GM23248 (cell line): ENCODE measurements at places on chromosomes 7 and 10. TPM values are rescaled to one million over a fixed set of nuclear protein-coding genes. Genes with fewer than 3 reads are reported as not detected.

DNA sequence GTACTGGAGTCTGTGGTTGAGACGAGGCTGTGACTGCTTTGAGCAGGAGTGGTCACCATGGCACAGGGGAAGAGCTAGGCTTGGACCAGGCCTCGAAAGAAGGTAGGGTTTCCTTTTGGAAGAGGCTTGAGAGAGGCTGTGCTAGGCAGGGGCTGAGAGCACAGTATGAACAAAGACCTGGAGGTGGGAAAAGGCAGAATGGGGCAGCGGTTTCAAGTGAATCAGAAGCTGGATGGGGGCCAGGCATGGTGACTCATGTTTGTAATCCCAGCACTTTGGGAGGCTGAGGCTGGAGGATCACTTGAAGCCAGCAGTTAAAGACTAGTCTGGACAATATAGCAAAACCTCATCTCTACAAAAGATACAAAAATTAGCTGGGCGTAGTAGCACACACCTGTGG, 65.9 kb downstream of the CLIP2 start:
- H3K4me3 ChIP-seq = no peak overlapping the region
- no peaks in the 10 kb centered on the region for H3K27me3 ChIP-seq
- no peak overlapping the region for H3K27ac ChIP-seq
- H3K4me1 ChIP-seq = peaks cover 8% of the 10 kb centered on the region
- peaks cover 15% of the 10 kb centered on the region; the same call in 1 of the 2 replicates for H3K36me3 ChIP-seq
- DNase-seq = peak; percentile 86

DNA sequence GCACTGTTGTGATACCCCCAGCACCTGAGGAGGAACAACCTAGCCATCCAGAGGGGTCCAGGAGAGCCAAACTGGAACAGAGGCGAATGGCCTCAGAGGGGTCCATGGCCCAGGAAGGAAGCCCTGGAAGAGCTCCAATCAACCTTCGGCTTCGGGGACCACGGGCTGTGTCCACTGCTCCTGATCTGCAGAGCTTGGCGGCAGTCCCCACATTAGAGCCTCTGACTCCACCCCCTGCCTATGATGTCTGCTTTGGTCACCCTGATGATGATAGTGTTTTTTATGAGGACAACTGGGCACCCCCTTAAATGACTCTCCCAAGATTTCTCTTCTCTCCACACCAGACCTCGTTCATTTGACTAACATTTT, 1.6 kb upstream of the CASP2 start:
- DNase-seq = no peak
- peaks cover 19% of the 10 kb centered on the region; the same call in 1 of the 2 replicates for H3K4me1 ChIP-seq
- H3K27me3 ChIP-seq = no peaks in the 10 kb centered on the region
- H3K4me3 ChIP-seq = no peak overlapping the region
- H3K27ac ChIP-seq = no peak overlapping the region

DNA sequence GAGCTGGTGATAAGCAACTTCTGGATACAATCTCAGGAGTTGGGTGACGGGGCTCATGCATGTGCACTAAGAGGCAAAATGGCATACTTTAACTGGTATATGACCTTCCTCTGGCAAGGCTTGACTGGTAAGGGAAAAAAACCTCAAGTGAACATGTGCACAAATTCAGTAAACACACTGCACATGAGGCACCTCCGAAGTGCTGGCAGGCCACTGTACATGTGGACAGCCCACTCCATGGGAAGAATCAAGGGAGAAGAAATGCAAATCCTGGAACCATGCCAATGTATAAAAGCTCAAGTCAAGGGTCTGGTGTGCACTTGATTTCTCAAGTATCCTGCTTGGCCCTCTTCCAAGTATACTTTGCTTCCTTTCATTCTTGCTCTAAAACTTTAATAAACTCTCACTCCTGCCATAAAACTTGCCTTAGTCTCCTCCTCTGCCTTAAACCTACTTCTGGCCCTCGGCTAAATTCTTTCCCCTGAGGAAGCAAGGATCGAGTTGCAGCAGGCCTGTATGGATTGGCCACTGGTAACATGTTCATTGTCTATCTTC, 167.2 kb downstream of the RAMP3 start:
- no peak overlapping the region for H3K4me3 ChIP-seq
- no peaks in the 10 kb centered on the region for H3K27me3 ChIP-seq
- DNase-seq = peak; percentile 2
- no peak overlapping the region for H3K27ac ChIP-seq
- no peaks in the 10 kb centered on the region for H3K36me3 ChIP-seq
- no peaks in the 10 kb centered on the region for H3K4me1 ChIP-seq

DNA sequence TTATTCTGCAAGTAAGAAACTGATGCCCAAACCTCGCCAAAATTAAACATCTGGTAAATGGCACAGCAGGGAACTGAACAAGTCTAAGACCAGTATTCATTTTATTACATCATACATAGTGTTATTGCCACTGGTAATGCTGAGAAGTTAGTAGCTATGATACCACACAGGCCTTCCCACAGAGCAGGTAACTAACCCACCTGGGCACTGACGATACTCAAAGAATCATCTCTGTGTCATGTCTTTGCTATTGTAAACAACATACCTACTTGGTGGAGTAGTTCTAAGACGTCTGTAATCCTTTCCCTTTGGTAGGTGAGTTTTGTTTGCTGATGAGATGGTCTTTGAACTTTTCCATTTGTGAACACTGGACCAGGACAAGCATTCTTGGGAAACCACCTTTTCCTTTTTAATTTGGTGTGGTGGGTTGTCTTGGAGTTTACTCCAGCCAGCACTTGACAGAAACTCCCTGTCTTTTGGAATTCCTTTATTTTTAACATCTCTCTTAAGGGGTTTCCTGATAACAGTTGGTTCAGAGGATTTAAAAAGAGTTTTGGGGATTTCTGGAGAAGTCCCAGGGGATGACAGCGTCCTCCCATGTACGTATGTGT, 40.9 kb downstream of the PDSS1 start:
- H3K27ac ChIP-seq = peak overlapping the region; percentile 65
- H3K4me3 ChIP-seq = no peak overlapping the region
- peaks cover 12% of the 10 kb centered on the region; the same call in 1 of the 2 replicates for H3K36me3 ChIP-seq
- peak; percentile 10 for DNase-seq

The ANKMY2 gene
- 23.0 and 23.1 TPM in 2 replicates for total RNA-seq

GRCh38 chr10:78729800-78730199, 339.0 kb upstream of the ZMIZ1 start:
- no peak for DNase-seq
- H3K27ac ChIP-seq = no peak overlapping the region
- no peaks in the 10 kb centered on the region for H3K4me1 ChIP-seq
- peaks cover 7% of the 10 kb centered on the region; the same call in 1 of the 2 replicates for H3K27me3 ChIP-seq

DNA sequence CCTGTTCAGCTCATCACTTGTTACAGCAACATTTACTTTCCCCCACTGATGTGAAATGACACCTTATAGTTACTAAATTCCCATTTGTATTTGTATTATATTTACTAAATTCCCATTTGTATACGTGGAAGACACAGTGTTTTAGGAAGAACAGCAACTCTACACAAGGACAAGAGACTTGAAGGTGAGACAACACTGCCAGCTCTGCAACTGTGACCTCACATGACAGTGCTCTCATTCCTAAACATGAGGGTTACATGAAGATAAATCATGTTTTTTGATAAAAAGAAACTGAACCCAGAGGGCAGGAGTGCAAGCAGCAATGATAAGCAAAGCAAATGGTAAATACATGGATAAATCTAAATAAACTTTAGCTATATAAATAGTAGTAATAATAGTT, 60.3 kb downstream of the ATAD1 start:
- peaks cover 34% of the 10 kb centered on the region for H3K36me3 ChIP-seq
- DNase-seq = no peak
- no peak overlapping the region for H3K27ac ChIP-seq
- H3K4me3 ChIP-seq = no peak overlapping the region
- H3K4me1 ChIP-seq = peaks cover 15% of the 10 kb centered on the region
- no peaks in the 10 kb centered on the region for H3K27me3 ChIP-seq

GRCh38 chr10:45514291-45515270, 140.6 kb downstream of the ALOX5 start:
- DNase-seq = peak; percentile 26
- H3K4me1 ChIP-seq = peaks cover 12% of the 10 kb centered on the region
- no peak overlapping the region for H3K4me3 ChIP-seq

DNA sequence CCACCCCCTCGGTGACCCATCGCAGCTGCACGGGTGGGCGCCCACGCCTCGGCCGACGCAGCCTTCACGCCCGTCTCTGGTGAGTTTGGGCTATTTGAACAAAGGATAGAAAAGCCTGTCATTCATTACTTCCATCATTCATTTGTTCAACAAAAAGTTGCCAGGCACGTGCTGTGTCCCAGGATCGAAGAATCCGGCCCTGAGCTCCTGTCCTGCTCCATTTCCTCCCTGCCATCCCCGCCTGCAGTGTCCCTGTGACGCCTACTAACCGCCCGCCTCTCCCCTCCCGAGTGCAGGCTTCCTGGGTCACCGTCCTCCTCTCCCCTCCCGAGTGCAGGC, 340.1 kb downstream of the WDR37 start:
- no peaks in the 10 kb centered on the region for H3K36me3 ChIP-seq
- no peak overlapping the region for H3K27ac ChIP-seq
- no peaks in the 10 kb centered on the region for H3K27me3 ChIP-seq

The RTKN2 gene
- under 0.01 and 0.11 TPM in 2 replicates for total RNA-seq

DNA sequence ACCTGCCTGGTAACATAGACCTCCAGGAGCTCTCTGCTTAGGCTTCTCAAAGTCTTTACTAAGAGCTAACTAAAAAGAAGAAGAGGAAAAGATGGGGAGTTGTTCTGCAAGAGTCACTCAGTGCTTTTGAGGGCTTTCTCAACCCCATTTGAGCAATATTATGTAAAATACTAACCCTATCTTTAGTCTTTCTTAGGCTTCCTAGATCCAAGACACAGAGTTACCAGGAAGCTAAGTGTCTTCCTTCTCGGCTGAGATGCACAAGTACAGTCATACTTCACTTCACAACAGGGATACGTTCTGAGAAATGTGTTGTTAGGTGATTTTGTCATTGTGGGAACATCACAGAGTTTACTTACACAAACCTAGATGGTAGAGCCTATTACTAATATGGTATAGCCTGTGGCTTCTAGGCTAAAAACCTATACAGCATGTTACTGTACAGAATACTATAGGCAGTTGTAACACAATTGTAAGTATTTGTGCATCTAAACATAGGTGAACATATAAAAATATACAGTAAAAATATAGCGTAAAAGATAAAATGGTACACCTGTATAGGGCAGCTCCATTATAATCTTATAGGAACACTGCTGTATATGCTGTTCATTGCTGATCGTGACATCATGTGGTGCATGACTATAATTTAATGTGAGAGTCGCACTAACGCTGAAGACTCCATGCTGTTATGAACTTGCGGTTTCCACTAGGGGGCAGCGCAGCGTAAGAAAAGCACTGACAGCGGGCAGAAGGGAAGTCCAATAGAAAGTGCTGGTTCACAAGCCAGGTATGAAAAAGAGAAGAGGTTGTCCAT, 16.3 kb downstream of the ANKRD22 start:
- H3K27me3 ChIP-seq = no peaks in the 10 kb centered on the region
- H3K27ac ChIP-seq = no peak overlapping the region
- no peak overlapping the region for H3K4me3 ChIP-seq
- no peaks in the 10 kb centered on the region for H3K36me3 ChIP-seq
- DNase-seq = peak; percentile 90
- H3K4me1 ChIP-seq = no peaks in the 10 kb centered on the region

The SPDYE2B gene
- total RNA-seq = not detected in 2 replicates

DNA sequence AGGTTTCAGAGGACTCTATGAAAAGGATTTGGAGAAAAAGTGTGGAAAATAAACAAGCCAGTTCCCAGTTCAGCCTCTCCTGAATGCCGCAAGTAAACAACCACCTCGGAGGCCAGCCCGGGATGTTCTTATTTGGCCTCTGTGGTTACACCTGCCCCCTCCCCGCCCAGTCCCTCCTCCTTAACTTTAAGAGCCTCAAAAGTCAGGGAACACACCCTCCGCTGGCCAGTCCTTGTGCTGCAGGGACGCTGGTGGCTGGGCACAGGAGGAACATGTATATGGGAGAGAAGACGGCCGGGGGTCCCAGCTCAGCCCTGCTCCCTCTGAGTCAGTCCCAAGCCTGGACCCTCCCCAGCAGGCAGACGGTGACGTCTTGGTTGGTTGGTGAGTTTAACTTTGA, 6.1 kb downstream of the CHST3 start:
- no peaks in the 10 kb centered on the region for H3K36me3 ChIP-seq
- peak overlapping the region; percentile 34 for H3K27ac ChIP-seq
- no peaks in the 10 kb centered on the region for H3K27me3 ChIP-seq
- no peak overlapping the region for H3K4me3 ChIP-seq
- H3K4me1 ChIP-seq = peaks cover 69% of the 10 kb centered on the region

The CLIP2 gene
- 40.7 and 49.4 TPM in 2 replicates for total RNA-seq

DNA sequence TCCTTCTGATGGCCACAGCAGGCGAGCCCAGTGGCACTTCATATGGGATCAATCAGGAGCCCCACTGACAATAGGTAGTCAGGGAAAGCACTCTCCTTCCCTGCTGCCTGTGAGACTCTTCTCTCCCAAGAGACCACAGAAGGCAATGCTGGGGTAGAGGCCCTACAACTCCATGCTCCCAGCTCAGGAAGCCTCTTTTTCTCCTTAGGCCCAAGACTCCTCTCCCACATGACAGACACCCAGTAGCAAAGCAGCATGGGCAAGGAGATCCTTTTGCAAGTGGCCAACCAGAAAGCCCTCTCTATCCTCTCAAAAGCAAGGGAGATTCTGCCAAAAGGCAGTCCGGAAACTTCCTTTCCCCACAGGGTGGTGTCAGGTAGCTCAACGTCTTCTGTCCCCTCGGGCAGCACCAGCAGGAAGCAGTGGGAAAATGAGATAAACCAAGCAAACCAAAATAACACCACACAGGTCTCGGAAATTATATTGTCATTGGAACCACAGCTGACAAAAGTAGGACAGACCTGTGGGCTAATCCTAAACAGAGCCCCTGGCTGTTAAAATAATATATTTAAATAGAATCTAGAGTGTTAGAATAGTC, 172.7 kb upstream of the GDF10 start:
- no peaks in the 10 kb centered on the region for H3K36me3 ChIP-seq
- H3K27me3 ChIP-seq = 0 out of 2 replicates have a peak, but pooled peaks cover 10% of the 10 kb centered on the region
- H3K27ac ChIP-seq = no peak overlapping the region
- no peak for DNase-seq

DNA sequence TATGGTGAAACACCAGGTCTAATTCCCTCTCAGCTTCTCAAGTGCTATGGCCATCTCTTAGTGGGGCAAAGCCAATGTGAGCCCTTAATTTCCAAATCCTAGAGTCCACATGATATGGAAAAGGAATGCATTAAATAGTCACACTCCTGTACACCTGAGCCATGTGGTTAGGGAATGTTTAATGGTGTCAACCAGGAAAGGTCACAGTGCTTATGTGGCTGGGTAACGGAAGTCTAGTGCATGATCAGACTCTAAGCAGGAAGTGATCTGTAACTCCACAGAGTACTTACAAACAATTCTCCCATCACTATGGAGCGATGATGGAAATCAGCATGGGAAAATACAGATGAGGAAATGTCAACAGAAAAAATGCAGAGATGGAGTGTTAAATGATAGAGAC, 148.8 kb downstream of the MAGI2 start:
- no peak for DNase-seq
- no peaks in the 10 kb centered on the region for H3K27me3 ChIP-seq
- no peaks in the 10 kb centered on the region for H3K36me3 ChIP-seq
- H3K4me3 ChIP-seq = no peak overlapping the region
- no peak overlapping the region for H3K27ac ChIP-seq

DNA sequence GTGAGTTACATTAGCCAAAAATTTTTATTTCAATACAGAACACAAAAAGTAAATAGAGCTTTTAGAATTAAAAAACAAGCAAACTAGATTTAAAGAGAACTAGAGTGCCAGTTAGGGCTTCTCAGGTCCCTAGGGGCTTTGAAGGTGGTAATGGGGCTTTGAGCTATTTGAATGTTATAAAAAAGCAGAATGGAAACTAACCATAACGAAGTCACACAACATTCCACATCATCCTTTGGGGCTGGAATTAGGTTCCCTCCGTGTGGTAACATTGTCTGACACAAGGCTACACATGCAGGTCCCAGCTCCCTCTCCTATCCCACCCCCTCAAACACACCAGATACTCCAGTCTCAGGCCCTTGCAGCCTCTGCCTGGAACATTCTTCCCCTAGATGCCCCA, 15.3 kb downstream of the JAZF1 start:
- peak overlapping the region; percentile 90 for H3K27ac ChIP-seq
- H3K27me3 ChIP-seq = no peaks in the 10 kb centered on the region
- 0 out of 2 replicates have a peak overlapping the region, but pooled peaks have one; percentile 51 for H3K4me3 ChIP-seq
- H3K36me3 ChIP-seq = no peaks in the 10 kb centered on the region
- peaks cover 59% of the 10 kb centered on the region for H3K4me1 ChIP-seq

The LRRC18 gene
- total RNA-seq = not detected in 2 replicates
